Stromal cell of bone marrow (primary cell): ENCODE measurements at places on chromosomes 5 and 9.

GRCh38 chr9:104776797-104777196, 12.9 kb downstream of the NIPSNAP3B start:
- peak; percentile 41 for DNase-seq

DNA sequence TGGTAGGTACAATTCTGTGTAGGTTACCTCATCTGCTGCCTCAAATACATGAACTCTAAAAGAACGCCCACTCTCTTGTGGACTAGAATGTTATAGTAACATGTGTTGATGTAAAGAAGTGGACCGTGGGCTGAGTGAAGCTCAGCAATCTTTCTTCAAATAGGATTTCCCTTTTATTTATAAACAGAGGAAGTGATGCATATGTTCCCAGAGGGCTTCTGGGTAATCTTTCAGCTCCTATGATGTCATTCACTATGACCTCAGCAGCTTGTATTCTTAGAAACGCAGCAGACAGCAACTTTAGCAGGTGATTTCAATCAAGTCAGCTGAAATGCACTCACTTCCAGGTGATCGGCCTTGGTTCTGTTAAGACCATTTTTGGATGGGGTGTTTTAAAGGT, 14.4 kb downstream of the F2RL2 start:
- DNase-seq, result no peak

GRCh38 chr9:18143073-18143745, 330.7 kb upstream of the ADAMTSL1 start:
- no peak for DNase-seq

DNA sequence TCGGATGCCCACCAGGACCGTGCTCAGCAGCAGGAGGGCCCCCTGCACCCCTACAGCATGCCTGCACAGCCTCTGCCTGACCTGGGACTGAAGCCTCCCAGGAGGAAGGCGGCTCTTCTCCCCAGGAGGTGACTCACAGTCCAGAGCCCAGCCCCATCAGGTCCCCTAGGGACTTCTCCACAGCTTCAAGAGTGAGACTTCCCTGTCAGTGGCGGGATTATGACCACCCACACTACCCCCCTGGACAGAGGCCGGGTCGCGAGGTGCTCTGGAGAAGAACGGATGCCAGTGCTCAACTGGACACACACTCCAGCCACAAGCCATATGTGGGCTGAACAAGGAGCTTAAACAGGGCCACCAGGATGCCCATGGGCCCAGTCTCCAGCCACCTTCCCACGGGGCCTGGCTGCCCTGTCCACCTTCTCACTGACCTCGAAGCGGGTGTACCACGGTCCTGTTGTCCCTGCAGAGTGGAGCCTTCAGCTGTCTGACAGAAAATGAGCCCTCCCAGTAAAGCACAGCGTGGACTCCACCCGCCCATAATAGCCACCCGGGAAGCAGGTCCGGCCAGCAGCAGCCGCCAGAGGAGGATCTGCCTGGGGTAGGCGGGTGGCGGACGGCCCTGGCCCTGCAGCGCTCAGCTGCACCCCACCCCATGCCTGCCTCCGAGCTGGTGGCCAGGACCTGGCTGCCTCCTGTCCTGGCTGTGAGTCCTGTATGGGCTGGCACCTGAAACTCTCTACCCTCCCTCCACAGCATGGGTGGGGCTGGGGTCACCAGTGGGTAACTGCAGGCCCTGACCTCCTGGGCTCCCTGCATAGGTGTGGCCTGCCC, 54.7 kb downstream of the SEMA4D start:
- no peak for DNase-seq

DNA sequence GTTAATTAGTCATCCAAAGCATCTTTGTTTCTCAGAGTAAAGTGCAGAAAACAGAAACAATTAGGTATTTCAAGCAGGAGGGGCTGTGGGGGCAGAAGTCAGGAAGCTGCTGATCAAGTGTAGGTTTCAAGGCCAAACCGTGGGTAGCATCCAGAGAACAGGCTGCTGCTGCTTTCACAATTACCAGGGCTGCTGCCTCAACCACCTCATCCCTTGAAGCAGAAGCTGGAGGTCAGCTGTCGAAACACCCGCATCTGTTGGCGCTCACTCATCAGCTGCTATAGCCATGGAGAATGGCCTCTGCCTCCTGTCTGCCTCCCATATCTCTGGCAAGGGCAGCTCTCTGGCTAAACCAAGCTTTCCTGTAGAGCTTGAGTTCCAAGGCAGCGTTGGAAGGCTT, 122.9 kb upstream of the OSMR start:
- DNase-seq, result no peak

DNA sequence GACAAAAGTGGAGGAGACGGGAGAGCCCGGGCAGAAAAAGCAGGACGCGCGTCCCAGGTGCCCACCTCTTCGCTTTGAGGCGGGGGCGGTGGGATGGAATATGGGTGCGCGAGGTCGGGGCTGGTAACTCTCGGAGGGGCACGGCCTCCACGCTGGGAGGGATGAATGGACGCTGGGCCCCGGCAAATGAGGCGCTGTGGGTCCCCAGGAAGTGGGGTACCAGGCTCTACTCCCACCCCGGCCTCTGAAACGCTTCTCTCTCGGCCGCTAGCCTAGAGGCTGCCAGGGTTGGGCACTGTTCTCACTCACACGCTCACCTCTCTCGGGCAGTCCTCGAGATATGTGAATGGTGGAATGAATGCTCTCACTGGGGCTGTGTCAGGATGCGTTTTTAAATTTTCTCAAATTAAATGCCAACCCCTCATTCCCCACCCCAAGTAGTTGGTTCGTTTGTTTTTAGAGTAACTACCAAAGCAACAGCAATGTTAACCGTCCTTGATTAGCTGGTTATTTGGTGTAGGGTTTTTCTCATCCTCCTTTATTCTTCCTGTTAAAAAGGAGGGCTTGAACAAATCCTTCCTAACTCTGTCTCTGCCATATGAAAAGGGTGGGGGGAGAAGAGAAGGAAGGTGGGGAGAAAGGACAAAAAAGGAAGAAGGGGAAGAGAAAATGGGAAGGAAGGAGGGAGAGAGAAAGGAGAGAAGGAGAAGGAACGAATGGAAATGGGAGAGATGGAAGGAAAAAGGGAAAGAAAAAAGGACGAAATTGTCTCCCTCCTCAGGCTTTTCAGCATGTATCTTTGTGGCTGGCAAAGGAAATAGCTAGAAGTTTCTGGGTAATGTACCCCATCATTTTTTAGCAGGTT, 1.3 kb upstream of the EBF1 start:
- no peak for DNase-seq

- no peak for DNase-seq
These were observed 5.5 kb upstream of the LOX start for GRCh38 chr5:122083535-122083934.

DNA sequence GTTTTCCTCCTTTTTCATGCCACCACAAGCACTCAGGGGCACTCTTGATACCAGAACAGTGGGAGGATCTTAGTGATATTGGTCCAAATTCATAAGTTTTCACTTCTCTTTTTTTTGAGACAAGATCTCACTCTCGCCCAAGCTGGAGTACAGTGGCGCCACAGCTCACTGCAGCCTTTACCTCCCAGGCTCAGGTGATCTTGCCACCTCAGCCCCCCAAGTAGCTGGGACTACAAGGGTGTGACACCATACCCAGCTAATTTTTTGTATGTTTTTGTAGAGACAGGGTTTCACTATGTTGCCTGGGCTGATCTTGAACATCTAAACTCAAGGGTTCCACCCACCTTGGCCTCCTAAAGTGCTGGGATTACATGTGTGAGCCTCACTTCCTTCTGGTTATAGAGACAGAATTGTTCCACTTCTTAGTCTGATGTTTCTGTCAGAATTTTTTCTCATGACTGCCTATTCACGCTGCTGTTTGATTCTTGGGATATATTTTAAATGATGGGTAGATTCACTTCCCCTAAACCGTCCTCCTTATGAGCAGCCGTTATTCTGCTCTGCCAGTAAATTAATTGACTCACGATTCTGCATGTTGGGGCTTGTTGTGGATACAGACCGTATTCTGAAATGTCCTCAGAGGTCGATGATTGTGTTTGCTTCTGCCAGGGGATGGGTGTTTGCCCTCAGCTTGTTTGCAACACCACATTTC, 30.8 kb downstream of the MTAP start:
- no peak for DNase-seq

- DNase-seq, result no peak
These were observed 67.3 kb downstream of the PSMB7 start for GRCh38 chr9:124347968-124348358.

DNA sequence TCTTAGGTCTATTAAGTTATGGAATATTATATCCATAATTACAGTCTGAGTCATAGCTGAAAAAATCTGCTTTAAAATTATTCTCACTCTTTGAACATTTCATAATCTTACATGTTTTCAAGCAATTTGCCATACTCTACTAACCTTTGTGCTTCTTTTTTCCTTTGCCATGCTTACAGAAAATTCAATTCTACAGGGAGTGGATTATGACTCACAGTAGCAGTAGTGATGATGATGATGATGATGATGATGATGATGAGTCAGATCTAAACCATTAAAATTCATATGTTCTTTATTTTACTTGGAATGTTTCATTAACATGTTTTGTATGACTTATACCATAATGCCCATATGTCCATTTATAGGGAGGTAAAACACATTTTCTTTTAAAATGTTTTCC, 207.1 kb downstream of the VPS13A start:
- peak; percentile 79 for DNase-seq

DNA sequence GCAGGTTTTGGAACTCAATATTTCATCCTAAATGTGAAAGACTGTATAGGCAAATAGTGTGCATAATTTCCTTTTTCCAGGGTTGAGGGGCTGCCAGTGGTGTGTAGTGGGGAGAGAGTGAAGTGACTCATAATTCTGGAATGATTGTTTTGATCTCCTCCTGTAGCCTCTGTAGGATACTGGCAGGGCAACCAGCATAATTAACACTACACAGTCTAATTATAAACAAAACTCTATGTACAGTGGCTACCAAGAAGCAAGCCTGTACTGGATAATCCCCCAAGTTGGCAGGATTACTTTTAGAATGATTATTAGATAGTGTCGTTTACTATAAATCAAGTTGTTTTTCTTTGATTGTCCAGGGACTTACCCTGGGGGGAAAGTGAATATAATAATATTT, 32.2 kb downstream of the LNPEP start:
- DNase-seq, result no peak

DNA sequence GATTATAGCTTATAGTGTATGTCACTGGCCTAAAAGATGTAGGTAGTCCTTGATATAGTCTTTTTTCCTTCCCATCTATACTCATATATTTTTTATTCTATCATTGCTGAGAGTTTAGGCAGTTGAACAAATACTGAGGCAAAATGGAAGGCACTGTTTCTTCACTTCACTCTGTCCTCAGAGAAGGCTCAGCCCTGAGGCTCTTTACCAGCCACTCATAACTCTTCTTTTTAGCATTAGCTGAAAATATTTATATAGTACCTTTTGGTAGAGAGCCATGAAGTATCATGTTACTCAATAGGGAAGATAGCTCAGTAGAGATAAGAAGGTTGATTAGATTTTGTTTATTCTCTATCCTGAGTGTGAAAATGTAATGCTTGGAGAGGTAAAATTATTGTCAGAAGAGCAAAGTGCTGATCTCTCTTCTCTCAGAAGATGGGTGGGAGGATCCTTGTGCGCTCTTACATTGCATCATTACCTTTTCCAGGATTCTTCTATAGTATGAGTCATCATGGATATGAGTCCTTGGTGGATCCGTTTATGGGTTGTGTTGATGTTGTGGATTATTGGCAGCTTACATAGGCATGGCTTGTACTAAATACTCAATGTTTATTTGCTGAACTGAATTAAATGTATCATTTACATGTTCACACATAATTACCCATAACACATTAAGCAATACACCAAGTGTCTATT, 88.1 kb downstream of the ANXA1 start:
- no peak for DNase-seq

GRCh38 chr9:129166623-129167557, 11.2 kb downstream of the IER5L start:
- DNase-seq, result peak; percentile 73

- DNase-seq, result no peak
These were observed 91.8 kb upstream of the OR13F1 start for GRCh38 chr9:104412238-104412637.

GRCh38 chr5:68173007-68173406, 42.5 kb upstream of the PIK3R1 start:
- no peak for DNase-seq

DNA sequence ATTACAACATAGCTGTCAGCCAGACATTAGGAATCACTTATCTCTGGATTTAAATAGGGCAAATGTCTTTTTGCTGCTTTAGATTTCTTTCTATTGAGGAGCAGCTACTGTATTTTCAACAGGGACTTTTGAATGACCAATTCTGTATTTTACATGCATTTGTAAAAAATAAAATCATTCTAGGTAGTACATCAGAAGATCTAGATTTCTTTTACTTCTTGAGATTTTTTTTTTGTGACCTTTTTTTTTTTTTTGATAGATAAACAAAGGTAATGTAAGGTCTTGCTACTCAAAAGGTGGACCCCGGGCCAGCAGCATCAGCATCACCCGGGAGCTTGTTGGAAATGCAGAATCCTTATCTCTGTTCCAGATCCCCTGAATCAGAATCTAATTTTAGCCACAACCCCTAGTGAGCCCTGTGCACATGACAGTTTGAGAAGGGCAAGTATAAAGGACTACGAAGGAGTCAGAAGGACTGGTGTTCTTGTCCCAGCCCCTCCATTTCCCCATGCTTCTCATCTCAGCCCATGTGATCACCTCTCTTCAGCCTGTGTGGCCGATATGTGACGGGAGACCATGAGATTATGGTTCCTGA, 37.7 kb upstream of the CKMT2 start:
- DNase-seq, result no peak

DNA sequence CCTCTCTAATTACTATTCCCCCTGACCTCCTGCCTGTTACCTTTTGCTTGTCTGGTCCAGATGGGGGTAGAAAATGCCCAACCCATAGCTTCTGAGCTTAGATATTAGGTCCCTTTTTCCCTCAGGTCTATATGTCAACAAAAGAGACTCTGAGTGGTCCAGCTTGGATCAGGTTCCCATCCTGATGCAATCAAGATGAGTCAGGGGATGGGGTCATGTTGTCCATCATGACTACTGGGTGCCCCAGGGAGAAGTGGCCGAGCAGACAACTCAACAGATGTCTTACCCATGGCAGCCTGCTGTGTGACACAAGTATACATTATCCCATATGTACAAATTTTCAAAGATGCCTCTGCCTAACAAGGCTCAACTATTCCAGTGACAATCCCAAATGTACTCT, 9.1 kb upstream of the ANKH start:
- DNase-seq, result peak; percentile 45

GRCh38 chr9:20314981-20315380, 307.3 kb downstream of the MLLT3 start:
- no peak for DNase-seq
